AG10803 (cell line): ENCODE measurements at places on chromosomes 13 and 19.

DNA sequence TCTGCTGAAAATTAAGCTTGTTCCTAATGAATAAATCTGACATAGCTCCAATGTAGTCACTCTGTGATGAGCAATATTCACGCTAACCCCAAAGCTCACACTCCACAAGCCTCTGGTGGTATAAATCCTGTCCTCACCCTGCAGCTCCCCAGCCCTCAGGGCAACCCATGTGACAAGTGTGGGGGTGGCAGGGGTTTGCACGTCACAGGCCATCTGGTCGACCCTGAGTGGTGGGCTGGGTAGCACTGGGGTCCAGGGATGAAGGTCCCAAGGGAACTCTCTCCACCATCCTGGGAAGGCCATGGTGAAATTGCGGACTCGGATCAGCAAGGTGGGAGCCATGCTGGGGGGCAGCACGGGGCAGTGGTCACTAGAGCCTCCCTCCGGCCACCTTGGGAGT is 100.0 kb upstream of the SOX1 start:
- no peak for DNase-seq

DNA sequence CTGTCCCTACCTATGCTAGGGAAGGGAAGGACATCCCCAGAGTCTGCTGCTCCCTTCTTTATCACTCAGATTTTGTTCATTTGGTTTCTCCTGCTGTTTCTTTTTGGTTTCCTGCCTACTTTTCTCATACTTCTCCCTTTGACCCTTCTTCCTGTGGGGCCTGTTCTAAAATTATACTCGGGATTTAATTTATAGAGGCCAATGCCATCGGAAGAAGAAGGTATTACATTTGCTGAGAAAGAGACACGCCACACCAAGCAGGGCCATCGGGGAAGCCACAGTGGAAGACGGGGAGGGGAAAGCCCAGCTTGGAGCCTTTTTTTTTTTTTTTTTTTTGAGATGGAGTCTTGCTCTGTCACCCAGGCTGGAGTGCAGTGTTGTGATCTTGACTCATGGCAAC is 46.8 kb upstream of the FARP1 start:
- no peak for DNase-seq

DNA sequence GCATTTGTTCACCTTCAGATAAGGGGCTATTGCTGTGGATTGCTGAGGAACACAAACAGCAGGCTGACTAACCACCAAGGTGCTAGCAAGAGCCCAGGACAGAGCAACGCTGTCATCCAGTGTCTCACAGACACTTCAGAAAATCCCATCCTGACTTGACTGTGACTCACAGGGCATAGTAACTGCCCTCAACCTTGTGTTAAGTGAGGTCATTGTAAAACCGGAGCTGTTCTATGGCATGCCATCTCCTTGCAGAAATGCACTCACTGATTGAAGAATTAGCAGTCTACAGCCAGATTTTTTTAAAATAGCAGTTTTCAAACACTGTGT is 51.1 kb downstream of the TNFRSF19 start:
- peak; percentile 80 for DNase-seq

DNA sequence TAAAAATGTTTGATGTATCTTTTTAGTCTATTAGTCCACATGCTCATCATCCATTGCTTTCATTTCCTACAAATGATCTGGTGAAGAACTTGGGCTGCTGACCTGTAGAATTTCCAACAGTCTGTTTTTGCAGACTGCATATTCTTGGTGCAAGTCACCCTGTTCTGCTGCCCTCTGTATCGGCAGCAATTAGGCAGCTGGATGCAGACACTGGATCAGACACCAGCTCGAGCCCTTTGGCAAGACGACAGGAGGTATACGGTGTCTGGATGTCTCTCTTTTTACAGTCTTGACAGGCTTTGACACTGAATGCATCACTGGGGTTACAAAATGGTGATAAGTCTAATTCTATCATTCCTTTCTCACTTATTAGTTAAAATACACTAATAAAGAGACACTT is 21.8 kb downstream of the MTRF1 start:
- DNase-seq = no peak

DNA sequence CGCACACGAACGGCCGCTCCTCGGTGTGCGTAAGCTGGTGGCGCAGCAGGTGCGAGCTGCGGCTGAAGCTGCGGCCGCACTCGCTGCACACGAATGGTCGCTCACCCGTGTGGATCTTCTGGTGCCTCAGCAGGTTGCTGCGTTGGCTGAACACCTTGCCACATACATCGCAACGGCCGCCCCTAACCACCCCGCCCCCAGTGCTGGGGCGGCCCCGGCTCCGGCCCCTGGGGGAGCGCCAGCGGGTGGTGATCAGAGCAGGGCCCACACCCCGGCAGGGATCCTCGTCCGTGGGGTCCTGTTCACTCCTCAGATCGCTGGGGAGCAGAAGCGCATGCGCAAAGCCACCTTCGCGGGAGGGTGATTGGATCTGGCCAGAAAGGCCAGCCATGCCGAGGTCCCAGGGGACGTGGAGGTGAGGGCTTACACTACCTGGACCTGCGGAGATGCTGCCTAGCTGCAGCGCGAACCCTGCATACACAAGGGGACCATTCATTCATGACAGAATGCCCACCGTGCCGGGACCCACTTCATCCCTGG is 4.7 kb upstream of the UBE2M start:
- DNase-seq = no peak

- DNase-seq = peak; percentile 63
Measured at GRCh38 chr19:41206926-41207750, 11.9 kb upstream of the AXL start.

DNA sequence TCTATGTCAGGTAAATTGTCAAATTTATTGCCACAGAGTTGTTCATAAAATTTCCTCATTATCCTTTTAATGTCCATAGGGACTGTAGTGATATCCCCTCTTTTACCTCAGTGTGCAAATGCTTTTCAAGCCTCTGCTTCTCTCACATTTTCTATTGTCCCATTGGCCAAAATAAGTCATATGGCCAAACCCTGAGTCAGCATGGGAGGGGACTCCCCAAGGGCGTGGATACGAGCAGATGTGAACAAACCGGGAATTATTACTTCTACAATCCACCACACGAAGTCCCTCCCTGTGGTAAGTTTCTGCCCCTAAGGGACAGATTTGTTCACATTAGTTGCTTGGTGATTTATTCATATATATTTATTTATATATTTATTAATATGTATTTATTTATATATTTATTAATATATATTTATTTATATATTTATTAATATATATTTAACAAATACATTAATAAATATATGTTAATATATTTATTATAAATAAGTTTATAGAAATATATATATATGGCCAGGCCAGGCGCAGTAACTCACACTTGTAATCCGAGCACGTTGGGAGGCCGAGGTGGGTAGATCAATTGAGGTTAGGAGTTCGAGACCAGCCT is 20.1 kb upstream of the CAMSAP3 start:
- no peak for DNase-seq

DNA sequence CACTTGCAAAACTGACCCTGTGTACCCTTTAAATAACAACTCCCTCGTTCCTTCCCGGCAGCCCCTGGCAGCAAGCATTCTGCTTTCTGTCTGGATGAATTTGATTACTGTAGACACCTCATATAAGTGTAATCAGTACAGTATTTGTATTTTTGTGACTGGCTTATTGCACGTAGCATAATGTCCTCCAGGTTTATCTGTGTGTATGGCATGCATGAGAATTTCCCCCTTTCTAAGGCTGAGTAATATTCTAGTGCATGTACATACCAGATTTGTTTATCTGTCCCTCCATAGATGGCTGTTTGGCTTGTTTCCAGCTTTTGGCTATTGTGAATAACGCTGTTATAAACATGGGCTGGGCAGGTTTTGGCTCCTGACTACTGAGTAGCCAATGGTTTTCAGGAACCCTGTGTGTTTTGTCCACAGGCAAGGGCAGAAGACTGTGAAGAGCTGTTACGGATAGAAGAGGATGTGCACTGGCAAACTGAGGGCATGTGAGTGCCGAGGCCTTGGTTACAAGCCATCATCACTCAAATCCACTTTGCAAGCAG is 98.0 kb downstream of the ESD start:
- no peak for DNase-seq

- DNase-seq = no peak
Measured at GRCh38 chr13:104098421-104098820, 1032.2 kb upstream of the SLC10A2 start.

DNA sequence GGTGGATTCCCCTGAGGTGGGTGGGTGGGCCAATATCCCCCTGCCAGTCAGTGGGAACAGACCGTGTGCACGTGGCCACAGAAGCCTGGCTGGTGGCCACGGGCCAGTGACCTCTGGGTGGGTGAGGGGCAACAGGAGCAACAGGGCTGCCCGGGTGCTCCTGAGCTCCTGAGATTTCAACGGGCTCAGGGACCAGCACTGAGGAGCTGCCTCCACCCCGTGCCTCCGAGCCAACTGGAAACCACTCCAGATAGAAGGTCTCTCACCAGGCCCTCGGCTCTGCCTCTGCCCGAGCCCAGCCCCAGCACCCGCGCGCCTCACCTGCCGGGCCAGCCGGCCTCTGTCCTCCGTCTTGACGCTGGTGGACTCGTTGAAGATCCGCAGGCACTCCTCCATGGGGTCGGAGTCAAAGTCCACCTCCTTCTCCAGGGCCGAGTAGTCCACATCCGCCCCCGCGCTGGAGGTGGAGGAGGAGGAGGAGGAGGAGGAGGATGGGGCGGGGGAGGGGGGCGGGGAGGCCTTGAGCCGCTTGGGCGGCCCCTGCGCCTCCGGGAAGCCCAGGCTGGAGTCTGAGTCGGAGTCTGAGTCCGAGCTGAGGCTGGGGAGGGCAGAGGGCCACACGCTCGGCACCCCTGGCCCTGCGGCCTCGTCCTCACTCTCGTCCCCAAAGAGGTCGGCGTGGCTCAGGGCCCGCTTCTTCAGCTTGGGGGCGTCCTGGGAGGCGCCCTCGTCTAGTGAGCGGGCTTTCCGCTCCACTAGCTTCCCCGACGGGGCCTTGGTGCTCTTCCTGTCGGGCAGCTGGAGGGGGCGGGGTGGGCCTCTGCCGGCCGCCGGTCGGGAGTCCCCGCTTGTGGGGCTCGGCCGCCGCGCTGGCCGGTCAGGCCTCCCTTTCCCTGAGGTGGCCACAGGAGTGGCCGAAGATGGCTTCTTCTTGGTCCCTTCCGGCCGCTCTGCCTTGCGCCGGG is 14.8 kb upstream of the ATP8B3 start:
- DNase-seq = no peak

DNA sequence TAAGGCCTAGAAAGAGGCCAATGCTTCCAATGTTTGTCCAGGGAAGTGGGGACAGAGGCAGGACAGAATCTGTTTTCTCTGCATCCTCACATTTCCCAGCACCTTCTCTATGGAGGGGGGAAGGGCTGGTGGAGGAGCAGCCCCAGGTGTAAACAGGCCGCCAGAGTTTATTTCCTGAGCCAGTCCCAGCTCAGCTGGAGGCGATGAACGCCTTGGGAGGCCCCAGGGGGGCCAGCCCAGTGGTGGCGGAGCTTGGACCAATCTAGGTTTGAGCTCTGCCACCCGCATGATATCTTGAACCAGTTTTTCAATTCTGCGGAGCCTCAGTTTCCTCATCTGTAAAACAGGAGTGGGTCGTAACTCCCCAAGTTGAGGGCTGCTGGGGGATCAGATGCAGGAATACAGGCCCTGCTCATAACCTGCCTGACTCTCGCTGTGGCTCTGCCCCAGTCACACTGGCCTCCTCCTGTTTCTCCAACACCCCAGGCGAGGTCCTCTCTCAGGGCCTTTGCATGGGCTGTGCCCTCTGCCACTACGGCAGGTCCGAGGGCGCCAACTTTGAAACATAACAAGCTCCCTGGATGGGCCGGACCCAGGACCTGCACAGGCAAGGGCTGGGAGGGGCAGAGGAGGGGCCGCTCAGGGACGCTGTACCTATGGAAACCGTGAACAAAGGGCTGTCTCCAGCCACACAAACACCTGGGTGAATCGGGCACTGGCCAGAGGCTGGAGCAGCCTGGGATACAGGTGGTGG is 1.1 kb downstream of the TNFAIP8L1 start:
- no peak for DNase-seq

DNA sequence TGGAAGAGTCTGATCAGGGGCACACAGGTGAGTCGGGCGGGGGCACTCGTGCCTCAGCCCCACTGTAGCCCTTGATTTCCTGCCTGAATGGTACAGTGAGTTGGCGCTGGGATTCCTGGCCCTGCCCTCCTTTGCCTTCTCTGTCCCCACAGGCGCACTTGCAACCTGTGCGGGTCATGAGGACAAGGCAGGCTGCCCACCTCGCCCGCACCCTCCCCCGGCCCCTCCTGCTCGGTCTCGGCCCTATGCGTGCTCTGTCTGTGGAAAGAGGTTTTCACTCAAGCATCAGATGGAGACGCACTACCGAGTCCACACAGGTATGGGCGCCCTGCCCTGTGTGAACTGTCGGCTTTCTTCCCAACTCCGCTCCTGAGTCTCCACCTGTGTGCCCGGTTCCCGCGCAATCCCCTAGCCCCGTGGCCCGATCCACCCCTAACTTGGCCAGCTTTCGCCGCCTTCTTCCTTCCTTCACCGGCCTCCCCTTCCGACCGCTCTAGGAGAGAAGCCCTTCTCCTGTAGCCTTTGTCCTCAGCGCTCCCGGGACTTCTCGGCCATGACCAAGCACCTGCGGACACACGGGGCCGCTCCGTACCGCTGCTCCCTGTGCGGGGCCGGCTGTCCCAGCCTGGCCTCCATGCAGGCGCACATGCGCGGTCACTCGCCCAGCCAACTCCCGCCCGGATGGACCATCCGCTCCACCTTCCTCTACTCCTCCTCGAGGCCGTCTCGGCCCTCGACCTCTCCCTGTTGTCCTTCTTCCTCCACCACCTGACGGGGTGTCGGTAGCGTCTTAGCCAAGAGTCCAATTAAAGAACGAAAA is 1.6 kb upstream of the KMT2B start:
- DNase-seq = peak; percentile 36

GRCh38 chr13:43686557-43686956 is 100.2 kb downstream of the ENOX1 start:
- DNase-seq = peak; percentile 83
